IPS DF 19.7 (cell line): ENCODE measurements at places on chromosomes 12 and 14.
A peak's percentile ranks its signal among the peaks of the same experiment; 100 is the strongest.

- no peak for DNase-seq
Measured at GRCh38 chr14:38391334-38391733, 135.4 kb upstream of the CLEC14A start.

DNA sequence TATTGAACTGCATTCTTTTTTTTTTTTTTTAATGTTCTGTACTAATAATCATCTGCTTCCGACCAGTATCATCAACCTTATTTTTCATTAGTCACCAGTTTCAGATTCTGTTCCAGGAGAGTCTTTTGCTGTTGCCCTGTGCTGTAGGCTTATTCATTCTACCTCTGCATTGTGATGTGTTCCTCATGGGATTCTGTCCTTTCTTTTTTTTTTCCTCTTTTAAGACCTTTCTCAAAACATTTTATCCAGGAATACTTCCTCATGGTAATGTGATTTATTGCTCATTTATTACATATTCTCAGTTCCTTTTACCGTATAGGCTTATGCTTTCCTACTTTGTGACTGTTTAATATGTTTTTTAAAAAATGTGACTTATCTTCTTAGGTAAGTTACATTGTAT is 4.8 kb downstream of the NDUFA9 start:
- DNase-seq, result no peak

- DNase-seq, result no peak
Measured at GRCh38 chr14:86414146-86414545, 884.2 kb downstream of the FLRT2 start.

GRCh38 chr14:92412912-92413311 is 89.9 kb downstream of the SLC24A4 start:
- DNase-seq, result no peak

DNA sequence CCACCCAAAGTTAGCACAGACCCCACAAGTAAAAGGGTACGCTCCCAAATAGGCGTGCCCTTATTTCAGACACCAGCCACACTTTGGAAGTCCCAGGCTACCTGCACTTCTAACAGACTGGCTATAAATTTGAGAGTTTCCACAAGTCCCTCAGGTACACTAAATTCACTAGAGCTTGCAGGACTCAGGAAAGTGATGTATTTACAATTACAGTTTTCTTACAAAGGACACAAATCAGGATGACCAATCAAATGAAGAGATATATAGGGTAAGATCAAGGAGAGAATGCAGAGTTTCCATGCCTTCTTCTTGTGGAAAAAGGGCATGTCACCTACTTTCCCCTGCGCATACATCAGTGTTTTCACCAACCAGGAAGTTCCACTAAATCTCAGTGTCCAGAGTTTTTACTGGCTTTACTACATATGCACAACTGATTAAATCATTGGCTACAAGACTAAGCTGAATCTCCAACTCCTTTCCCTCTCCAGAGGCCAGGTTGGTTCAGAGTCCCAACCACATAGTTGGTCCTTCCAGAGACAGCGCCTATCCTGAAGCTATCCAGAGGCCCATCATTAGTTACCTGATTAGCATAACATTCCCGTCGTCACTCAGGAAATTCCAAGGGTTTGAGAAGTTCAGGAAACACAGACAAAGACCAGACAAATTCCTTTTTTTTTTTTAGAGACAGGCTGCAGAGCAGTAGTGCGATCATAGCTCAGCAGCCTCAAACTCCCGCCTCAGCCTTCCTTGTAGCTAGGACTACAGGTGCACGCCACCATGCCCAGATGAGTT is 84.2 kb downstream of the DENND5B start:
- DNase-seq, result peak; percentile 88

GRCh38 chr12:103546959-103547358 is 40.1 kb upstream of the STAB2 start:
- no peak for DNase-seq

- DNase-seq, result no peak
Measured at GRCh38 chr14:49857427-49858003, 4.9 kb upstream of the NEMF start.

DNA sequence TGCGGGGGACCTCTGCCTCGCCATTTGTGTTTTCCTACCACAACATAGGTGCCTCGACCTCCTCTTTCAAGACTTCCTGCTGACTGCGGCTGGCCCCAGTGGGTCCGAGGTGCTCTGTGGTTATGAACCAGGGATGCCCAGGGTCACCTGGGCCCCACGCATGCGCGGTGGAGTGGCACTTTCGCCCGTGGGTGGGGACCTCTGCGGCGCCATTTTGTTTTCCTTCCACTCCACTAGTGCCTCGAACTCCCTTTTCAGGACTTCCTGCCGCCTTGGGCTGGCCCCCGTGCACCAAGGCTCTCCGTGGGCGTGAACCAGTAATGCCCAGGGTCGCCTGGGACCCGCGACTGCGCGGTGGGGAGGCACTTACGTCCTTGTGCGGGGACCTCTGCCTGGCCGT is 351.6 kb downstream of the ALG10 start:
- no peak for DNase-seq

DNA sequence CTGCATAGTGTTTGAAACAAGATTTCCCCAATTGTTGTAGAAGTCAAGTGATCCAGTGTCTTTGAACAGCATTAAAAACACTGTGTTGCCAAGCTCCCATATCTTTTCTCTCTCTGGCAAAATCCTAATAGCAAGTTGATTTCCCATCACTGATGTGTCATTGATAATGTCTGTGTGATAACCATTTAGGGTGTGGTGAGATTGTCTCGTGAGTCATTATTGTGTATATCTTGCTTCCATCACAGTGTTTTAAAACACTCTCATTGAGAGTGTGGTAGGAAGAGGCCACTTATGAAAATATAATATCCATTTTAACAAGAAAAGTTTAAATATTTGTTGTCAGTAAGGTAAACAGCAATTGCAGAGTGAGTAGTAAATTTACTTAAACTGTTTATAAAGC is 74.7 kb downstream of the PRORP start:
- no peak for DNase-seq

GRCh38 chr12:94445662-94446061 is 14.0 kb downstream of the CEP83 start:
- no peak for DNase-seq

DNA sequence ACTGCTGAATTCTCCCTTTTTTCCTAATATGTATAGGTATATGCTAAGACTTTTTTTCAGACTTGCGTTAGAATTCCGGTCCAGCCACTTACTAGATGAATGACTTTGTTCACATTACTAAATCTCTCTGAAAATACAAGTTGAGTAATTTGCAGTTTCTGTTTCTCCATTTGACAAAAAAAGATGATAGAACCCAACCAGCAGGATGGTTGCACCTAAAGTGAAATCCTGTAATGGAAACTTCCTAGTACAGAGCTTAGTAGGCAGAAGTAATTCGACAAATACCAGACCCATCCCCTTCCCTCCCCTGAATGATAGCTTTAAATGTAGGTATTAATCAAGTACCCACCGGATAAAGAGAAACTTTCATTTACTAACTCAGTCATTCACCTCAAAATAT is 113.6 kb upstream of the RAP1B start:
- no peak for DNase-seq

GRCh38 chr12:132638541-132639408 is 20.2 kb downstream of the P2RX2 start:
- DNase-seq, result no peak

DNA sequence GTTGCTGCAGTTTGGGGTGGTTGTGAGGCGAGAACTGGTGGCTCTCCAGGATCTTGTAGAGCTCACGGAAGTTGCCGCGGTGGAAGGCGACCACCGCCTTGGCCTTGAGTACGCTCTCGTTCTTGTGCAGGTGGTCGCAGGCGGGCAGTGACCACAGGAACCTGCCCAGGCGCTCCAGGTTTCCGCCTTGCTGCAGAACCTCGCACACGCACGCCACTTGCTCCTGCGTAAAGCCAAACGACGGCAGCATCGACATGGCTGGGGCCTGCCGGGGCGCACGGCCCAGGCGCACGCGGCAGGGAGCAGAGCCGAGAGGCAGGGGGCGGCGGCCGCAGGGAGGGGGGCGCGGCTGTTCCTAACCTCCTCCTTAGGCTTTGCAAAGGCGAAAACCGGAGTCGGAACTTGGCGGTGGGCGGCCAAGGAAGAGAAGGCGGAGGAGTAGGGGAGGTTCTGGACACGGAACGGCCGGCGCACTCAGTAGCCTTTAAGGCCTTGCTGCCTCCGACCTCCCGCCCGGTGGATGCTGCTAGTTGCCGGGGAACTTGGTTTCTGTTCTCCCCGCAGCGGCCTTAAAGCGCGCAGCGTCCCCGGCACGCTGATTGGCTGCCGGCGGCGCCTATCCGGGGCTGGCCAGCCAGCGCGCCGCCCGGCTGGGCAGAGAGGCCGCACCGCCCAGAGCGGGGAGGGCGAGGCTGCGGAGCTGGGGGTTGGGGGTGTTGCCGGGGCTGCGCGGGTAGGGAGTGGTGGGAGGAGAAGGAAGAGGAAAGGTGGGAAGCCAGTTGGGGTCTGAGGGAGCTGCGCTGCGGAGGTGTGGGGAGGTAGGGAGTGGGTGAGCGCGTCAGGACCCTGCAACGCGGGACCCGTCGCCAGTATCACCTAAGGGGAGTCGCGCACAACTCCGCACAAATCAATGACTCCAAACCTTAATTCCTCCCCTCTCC is at the start of gene SIX1:
SIX1 (minus strand) TSS at position 544 of the 941 bp plus-strand sequence; CDS start at position 256, 288 bp downstream.
- no peak for DNase-seq
